ENCODE measurements at places on chromosomes 16 and 17.

DNA sequence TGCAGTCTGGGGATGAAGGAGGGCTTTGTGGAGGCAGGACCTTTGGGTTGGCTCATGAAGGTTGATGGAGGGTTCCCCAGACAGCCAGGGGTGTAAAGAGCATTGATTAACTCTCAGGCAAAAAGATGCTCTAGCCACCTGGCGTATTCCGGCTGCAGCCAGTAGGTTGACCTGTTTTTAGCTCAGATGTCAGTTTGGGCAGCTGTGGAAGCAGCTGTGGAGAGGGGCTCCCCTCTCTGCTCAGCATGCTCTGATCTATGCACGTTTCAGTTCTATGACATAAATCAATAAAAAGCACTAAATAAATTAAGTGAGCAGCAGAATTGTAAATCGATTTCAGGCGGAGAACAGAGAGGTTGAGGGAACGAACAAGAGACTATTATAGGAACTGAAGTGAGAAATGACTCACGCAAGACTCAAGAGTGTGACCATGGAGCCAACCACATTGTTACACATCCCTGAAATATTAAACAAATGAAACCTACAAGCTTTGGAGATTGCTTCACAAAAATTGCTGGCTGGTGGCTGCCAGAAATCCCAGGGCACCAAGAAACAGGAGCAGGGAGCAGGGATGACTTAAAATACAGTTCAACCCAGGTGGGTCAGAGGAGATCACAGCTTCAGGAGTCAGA lies 111.9 kb downstream of the GSG1L start:
- DNase-seq, result no peak

DNA sequence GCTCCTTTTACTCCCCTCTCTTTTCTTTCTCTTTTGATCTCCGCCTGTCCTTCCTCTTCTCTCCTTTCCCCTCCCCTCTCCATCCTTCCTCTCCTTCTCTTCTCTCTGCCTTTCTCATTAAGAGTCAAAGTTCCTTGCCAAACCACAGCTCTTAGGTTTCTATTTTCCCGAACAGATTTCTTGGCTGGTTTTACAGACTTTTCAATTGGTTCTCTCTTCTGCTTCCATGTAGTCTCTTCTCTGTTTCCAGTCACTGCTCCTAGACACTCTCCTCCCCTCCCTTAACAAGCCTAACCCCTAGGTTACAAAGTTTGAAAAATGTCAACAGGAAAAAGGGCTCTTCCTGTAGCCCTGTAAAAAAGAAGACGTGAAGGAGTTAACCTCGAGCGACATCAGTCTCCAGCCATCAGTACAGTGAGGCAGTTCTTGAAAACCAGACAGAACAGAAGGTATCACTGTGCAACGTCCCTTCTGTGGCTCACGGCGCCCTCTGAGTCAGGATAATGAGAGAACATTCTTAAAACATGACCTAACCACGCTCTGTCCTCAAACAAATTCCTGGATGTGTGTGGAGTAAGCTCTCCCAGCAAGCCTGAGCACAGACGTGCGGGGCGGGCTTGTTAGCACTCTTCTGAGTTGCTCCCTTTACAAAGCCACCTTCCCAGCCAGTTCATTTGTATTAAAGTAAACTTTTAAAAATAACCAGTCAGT lies 11.6 kb upstream of the MARCHF10 start:
- peak; percentile 91 for DNase-seq

DNA sequence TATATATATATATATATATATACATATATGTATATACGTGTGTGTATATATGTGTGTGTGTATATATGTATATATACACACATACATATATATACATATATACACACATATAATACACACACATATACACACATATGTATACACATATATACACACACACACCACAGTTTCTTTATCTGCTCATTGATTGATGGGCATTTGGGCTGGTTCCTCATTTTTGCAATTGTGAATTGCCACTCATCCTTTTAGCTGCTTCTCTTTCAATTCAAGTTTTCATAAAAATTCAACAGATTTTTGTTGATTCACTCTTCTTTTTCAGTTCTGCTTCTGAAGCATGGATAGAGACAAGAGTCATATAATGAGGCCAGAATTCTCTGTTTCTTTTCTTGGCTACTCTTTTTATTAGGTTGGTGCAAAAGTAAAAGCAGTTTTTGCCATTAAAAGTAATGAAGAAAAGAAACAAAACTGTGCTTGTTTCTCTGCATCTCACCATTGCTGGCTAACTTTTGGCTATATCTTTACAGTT lies 44.5 kb downstream of the SLFN5 start:
- DNase-seq, result no peak

- no peak for DNase-seq
Observed at GRCh38 chr17:53948323-53948722, 125.6 kb downstream of the KIF2B start.

GRCh38 chr17:247767-248166 lies 66.3 kb upstream of the DOC2B start:
- DNase-seq, result no peak

GRCh38 chr17:68608515-68609130 lies 7.5 kb upstream of the FAM20A start:
- DNase-seq, result no peak
